ENCODE measurements at places on chromosomes 5 and 9. TPM values are rescaled to one million over a fixed set of nuclear protein-coding genes. Genes with fewer than 3 reads are reported as not detected.

Gene ACTBL2
- polyA plus RNA-seq: 0.99 TPM

GRCh38 chr5:92715946-92716520, 865.0 kb downstream of the NR2F1-AS1 start:
- no peak for DNase-seq
- peaks cover 4% of the 10 kb centered on the region for H3K4me1 ChIP-seq

- no peaks in the 10 kb centered on the region for H3K36me3 ChIP-seq
- H3K27me3 ChIP-seq: no peaks in the 10 kb centered on the region
- H3K4me1 ChIP-seq: no peaks in the 10 kb centered on the region
- H3K27ac ChIP-seq: no peak overlapping the region
- DNase-seq: no peak
Observed at GRCh38 chr5:149094996-149095395, 32.1 kb upstream of the SH3TC2 start.

DNA sequence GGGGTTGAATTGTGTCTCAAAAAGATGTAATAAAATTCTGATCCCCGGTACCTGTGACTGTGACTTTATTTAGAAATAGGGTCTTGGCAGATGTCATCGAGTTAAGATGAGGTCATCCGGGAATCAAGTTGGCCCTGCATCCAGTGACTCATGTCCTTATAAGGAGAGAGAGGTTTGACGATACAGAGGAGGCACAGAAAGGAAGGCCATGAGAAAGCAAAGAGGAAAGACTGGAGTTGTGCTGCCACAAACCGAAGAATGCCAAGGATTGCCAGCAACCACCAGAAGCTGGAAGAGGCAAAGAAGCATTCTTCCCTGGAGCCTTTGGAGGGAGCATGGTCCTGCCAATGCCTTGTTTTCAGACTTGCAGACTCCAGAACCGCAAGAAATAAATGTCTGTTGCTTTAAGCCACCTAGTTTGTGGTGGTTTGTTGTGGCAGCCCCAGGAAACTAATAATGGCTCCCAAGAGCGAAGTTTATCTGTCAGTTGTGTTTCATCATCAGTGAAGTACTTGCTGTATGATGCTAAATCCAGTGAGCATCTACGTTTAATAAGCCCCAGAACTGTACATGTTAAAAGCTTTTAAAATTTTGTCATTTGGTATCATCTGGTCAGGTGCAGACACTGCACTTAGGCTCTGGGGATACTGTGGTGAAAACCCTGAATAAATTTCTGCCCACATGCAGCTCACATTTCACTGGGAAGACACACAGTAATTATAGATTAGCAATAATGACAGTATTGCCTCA, 114.8 kb downstream of the TLE4 start:
- no peaks in the 10 kb centered on the region for H3K27me3 ChIP-seq
- peak overlapping the region; percentile 65 for H3K27ac ChIP-seq
- peaks cover 20% of the 10 kb centered on the region for H3K4me1 ChIP-seq
